ENCODE measurements at places on chromosomes 6 and 20.
A peak's percentile ranks its signal among the peaks of the same experiment; 100 is the strongest.

DNA sequence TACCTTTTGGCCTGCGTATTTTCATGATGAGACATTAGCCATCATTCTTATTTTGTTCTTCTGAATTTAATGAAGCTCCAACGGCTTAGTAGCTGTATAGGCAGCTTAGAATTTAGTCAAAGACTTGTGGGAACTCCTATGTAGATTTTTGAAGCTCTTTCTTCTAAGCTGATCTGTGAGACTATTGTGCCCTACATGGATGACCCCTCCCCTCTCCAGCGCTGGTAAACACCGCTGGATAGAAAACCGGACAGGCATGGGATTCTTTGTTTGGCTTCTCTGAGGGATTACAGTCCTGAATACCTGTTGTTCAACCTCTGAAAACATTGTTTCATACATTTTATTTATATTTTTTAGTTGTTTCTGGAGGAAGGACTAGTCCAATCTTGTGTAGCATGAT is 1353.4 kb downstream of the GRIK2 start:
- no peak for DNase-seq

DNA sequence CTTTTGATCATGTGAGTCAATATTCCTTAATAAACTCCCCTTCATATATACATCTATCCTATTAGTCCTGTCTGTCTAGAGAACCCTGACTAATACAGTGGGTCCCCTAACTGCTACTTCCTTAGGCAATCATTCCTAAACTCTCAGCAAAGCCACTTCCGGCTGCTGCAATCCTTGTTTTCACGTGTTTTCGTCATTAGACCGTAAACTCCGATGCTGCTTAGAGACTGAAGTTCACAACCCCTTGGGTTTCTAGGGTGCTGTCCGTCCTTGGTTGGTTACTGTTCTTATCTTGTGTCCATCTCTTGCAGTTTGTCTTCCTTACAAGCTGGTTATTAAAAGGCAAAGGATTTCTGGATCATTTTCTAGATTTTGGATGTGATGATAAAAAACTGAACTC is 106.4 kb downstream of the GMPR start:
- no peak for DNase-seq

DNA sequence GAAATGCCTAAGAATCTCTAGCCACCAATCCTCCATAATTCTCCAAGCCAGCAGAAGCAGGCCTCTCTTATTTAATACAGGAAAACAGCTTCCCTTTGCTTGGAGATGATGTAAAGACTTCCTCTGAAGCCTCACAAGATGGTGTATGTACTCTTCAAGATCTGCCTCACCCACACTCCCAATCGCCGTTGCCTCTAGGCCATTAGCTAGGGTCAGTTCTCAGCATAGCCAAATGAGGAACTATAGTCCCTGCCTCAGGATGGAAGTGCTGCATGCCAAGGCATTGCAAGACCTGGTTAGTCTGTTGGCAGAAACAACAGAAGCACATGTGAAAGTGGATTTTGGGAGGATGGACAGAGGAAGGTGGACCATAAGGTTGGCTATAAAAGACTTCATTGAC is 139.1 kb downstream of the SCML4 start:
- DNase-seq: no peak

DNA sequence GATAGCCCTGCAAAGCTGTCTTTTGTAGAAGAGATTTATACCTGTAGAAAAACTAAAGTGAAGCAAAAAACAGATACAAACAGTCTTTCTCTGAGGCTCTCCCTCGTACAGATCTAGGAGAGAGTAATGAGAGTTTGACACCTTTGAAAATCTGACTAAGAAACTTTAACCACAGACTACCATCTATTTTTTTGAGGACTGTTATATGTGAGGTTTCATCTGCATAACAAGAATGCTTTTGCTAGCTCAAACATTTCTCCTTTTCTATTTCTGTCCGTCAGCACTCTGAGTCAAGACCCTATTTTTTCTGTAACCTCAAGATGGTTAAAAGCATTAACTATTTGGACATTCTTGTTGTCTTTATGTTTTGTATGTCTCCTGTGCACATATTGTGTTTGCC is 193.0 kb downstream of the BTBD3 start:
- DNase-seq: no peak

- DNase-seq: no peak
Observed at GRCh38 chr20:23212011-23212410, 125.9 kb upstream of the CD93 start.

DNA sequence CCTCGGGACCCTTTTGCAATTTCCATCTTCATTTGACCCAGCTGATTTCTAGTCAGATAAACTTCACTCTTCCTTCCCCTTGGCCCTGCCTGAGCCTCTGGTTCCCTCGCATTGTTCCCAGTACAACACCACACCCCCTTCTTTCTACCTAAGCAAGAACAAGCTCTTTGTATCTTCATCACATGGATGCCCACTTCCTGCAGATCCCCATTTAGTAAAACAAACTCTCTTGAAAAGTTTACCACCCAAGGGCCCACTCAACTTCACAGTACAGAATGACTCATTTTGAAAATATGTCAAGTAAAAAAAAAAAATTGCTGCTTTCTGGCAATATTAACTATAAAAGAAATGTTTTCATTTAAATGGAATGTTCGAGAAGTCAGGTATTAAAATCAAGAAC is 5.2 kb downstream of the FAXC start:
- DNase-seq: no peak

DNA sequence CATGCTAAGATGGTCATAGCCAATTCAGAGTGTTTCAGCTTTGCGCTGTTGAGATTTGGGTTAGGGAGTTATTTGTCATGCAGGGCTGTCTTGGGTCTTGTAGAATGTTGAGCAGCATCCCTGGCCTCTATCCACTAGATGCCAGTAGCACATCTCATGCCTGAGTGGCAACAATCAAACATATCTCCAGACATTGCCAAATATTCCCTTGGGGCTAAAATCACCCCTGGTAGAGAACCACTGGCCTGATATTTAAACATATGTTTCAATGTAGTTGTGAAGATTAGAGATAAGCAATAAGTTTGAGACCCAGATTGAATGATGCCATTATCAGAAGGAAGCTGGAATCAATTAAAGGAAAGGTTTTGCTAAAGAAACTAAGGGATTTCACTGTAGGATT is 463.3 kb downstream of the DOK5 start:
- no peak for DNase-seq

DNA sequence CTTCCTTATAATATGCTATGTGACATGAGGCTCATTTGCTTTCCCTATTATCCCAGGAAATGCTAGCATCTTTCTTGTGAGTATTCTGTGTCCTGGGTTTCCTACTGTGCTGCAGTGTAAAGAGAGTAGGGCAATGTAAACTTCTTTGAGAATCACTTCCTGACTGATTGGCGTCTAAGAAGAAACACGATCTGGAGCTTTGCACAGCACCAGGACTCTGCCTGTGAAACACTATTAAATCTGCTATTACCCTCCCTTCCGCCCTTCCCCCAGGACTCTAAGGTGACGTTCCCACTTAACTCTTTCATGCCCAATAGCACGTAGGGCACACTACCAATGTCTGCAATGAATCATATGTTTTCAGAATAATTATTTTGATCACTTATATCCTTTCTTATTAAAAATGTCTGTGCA is 607.3 kb upstream of the CITED2 start:
- DNase-seq: no peak

GRCh38 chr20:63707558-63708300 is at the start of the genes ARFRP1 and ZGPAT:
TSS of gene ARFRP1 (minus strand) at chr20:63707976. CDS start at chr20:63707091, 885 bp downstream.
TSS of gene ZGPAT (plus strand) at chr20:63708039. CDS start at chr20:63708581, 542 bp downstream.
- DNase-seq: no peak

DNA sequence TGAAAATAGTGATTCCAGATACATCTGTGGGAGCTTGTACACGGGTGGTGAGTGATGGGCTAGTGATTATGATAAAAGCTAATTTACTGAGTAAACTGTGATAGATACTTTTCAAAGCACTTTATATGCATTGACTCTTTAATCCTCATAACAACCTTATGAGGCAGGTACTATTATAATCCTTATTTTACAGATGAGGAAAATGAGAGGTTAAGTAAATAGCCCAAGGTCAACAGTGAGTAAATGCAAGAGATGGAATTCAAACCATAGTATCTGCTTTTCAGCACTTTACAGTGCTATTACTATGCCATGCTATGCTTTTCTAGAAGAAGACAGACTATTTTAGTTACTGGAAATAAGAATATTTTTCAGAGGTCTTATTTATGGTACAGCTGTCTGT is 320.9 kb upstream of the CITED2 start:
- no peak for DNase-seq

DNA sequence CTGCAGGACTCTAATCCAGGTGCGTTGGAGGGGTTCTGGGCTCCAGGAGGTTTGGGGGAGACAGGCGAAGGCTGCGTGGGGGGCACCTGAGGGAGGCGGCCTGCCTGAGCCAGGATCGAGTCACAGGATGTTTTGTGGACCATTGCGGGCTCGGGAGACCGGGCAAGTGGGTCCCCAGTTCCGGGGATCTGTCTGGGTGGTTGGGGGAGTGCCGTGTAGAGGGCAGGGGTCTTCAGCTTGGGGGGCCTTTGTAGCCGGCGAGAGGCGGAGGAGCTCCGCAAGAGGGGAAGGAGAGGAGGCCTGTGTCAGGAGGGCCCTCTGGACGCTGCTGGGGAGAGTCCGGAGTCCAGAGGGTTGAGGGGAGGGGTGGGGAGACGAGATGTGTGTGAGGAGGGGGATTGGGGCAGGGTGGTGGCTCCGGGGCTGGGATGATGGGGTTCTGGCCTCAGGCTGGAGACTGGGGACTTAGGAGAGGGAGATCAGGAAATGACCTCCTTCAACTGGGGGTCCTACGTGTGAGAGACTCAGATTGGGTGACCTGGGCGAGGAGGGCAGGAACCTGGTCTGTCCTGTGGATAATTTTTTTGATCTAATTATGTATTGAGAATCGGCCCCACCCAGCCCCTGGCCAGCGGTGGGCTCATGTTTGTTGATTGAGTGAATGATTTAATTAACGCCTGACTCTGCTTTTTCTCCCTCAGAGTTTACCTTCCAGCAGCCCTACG is 505 bp downstream of the SNAI1 start:
- no peak for DNase-seq

- DNase-seq: no peak
Observed at GRCh38 chr6:157240960-157241311, 82.4 kb downstream of the TMEM242 start.

GRCh38 chr6:154306696-154307095 is 49.9 kb downstream of the IPCEF1 start:
- DNase-seq: no peak

DNA sequence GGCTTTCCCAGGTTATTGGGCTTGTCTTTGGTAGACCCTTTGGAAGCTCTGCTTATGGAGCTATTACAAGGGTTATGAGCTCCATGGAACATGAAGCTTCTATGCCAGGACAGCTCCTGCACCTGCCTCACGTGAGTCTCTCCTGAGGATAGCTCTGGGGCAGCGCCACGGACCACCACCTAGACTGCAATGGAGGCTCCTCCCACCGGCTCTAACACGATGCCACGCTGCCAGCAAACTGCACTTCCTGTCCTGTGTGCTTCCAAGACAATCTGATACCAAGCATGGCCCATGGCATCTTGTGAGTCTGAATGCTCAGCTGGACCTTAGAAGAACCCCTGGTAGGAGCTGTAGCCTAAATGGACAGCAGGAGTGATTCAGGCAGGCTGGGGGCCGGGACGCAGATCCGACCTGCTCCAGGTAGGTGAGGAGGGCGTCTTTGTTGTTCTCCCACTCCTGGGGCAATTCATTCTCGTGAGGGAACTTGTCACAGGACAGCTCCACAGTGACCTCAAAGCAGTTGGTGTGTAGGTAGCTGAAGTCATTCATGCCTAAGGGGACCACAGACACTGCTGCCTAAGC is 5.5 kb downstream of the CPXM1 start:
- no peak for DNase-seq

DNA sequence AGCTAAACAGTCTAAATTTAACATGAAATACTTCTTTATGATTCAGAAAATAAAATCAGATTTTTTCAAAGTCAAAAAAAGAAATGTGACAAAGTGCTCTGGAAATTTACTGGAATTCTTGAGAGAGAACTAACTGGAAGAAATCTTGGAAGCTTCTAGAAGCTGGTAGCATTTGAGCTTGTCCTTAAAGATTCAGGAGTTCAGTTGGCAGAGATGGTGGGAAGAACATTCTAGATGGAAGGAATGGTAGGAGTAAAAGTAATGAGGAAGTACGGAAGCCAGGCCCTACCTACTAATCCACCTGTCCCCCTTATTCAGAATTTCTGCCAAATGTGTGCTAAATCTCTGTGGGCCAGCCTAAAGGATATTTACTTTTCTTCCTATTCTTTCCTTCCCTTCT is 21.2 kb downstream of the RALY start:
- no peak for DNase-seq

DNA sequence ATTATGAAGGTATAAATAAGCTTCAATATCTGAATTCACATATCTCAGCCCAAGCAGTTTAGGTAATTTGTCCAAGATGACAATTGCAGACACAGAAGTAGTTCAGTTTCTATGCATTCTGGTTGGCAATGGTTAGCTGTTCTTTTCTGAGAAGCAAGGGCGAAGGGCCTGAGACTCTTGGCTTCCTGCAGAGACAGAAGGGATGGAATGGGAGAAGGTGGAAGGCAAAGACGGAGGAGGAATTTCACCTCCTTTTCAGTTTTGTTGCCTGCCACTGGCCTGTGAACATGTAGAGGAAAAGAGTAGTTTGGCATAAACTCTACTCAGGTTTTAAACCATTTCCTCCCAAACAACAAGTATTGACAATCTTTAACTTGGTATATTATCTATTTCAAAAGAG is 180.7 kb upstream of the HS3ST5 start:
- no peak for DNase-seq

DNA sequence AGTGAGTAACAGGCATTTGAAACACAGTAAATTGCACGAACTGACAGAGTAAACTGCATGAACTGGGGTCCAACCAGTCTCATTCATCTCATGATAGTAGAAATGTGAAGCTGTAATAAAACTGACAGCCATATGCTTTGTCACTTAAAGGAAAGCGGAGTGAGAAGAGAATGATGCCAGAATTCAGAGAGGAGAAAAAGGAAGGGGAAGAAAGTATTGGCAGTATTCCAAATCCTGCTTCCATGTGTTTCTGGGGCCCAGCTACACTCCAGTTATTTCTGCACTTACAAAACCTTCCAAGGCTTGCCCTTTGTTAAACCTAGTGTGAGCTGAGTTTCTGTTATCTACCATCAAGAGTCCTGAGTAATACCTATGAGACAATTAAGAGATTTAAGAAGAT is 17.2 kb downstream of the SNX14 start:
- no peak for DNase-seq

GRCh38 chr6:131646249-131646670 is 9.2 kb downstream of the ENPP3 start:
- no peak for DNase-seq

- DNase-seq: peak; percentile 32
Observed at GRCh38 chr6:142946924-142947713, 2.1 kb upstream of the HIVEP2 start.

GRCh38 chr6:166675736-166676135 is 48.7 kb upstream of the RPS6KA2 start:
- DNase-seq: no peak

GRCh38 chr20:37397076-37397953 is 51.4 kb downstream of the SRC start:
- no peak for DNase-seq

DNA sequence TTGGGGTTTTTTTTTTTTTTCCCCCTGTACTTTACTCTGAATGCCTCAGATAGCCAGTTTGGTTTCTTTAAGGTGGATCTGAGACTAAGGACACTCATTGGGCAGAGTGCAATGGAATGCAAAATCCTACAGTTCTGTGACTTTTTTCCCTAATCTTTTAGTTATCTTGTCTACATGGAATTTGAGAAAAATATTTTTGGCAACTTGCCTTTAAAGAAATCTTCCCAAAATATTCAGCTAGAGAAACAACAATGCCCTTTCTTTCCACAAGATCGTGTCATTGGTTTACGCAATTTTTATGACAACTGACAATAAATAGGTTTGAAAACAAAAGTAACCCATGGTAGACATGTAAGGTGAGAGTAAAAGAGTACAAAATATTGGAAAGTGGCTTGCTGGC is 171.7 kb upstream of the LAMP5 start:
- no peak for DNase-seq

GRCh38 chr6:127266892-127267645 is 405 bp downstream of the RNF146 start:
- DNase-seq: peak; percentile 36
